ENCODE measurements at places on chromosomes 6 and 20. TPM values are rescaled to one million over a fixed set of nuclear protein-coding genes. Genes with fewer than 3 reads are reported as not detected.

The INSM1 gene
- total RNA-seq, result not detected

The RCAN2 gene
- total RNA-seq, result not detected

The GJA10 gene
- total RNA-seq, result not detected

The HLA-DOA gene
- not detected for total RNA-seq

The TSPO2 gene
- total RNA-seq, result not detected

The BPIFB1 gene
- total RNA-seq, result not detected

The VAPB gene
- total RNA-seq, result 16.0 TPM

The EEF1A2 gene
- 224 TPM for total RNA-seq

The MYB gene
- total RNA-seq, result 0.05 TPM

The SIRPD gene
- not detected for total RNA-seq

The BPIFB2 gene
- total RNA-seq, result not detected

The FLRT3 gene
- total RNA-seq, result 0.69 TPM

The SEMG1 gene
- not detected for total RNA-seq

The GNAS-AS1 gene
- total RNA-seq, result 1.7 TPM

The SPTLC3 gene
- total RNA-seq, result 15.7 TPM

The TRIM15 gene
- 0.12 TPM for total RNA-seq

The MYLK2 gene
- 0.10 TPM for total RNA-seq

The MOCS1 gene
- 1.2 TPM for total RNA-seq

The TMEM151B gene
- total RNA-seq, result not detected

The TMEM14B gene
- 121 TPM for total RNA-seq

The RAB23 gene
- 13.1 TPM for total RNA-seq

The NKAPL gene
- total RNA-seq, result not detected

The CASS4 gene
- 0.05 TPM for total RNA-seq

The MOXD1 gene
- not detected for total RNA-seq

The NKAIN4 gene
- not detected for total RNA-seq

All from NCI-H460 (cell line).